ENCODE measurements at places on chromosomes 2 and 18.

- DNase-seq, result no peak
Observed at GRCh38 chr2:206341396-206341795, 66.9 kb downstream of the ZDBF2 start.

GRCh38 chr18:51447351-51448342 is 250.2 kb upstream of the MEX3C start:
- no peak for DNase-seq

GRCh38 chr2:49367003-49367402 is 212.7 kb upstream of the FSHR start:
- DNase-seq, result no peak

DNA sequence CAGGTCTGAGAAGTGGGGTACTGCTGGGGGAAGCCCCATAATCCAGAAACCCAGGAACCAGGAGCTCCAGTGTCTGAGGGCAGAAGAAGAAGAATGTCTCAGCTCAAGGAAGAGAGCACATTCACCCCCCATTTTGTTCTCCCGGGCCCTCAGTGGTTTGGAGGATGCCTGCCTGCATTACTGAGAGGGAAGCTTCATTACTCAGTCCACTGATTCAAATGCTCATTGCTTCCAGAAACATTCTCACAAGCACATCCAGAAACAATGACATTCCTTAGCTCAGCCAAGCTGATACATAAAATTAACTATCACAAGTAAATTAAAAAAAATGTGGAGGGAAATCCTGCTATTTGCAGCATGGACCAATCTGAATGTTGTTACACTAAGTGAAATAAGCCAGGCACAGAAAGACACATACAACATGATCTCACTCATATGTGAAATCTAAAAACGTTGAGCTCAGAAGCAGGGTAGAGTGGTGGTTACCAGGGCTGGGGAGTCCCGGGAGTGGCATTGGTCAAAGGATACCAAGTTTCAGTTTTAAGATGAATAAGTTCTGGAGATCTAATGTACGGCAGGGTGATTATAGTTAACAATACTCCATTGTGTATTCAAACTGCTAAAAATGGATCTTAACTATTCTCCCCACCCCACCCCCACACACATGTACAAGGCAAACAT is 459.3 kb downstream of the GALR1 start:
- no peak for DNase-seq

DNA sequence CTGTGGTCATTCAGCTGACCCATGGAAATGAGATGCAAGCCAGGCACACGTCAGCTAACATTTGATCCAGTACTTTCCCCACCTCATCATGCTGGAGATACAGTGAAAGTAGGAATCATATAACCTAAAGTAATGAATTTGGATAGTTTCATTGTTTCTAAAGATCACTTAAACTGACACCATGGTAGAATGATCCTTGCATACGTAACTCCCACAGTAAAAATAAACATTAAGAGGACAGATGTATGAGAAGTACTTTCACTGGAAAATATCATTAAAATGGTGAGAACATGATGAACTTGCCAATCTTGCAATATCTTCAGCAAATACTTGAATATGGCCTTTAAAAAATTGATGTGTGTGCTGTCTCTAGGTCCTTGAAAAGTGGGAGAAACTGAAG is 85.4 kb downstream of the MAIP1 start:
- no peak for DNase-seq

- DNase-seq, result no peak
Observed at GRCh38 chr2:132958887-132959286, 288.9 kb upstream of the LYPD1 start.

- DNase-seq, result no peak
Observed at GRCh38 chr2:232170396-232170795, 208.2 kb upstream of the ALPP start.

DNA sequence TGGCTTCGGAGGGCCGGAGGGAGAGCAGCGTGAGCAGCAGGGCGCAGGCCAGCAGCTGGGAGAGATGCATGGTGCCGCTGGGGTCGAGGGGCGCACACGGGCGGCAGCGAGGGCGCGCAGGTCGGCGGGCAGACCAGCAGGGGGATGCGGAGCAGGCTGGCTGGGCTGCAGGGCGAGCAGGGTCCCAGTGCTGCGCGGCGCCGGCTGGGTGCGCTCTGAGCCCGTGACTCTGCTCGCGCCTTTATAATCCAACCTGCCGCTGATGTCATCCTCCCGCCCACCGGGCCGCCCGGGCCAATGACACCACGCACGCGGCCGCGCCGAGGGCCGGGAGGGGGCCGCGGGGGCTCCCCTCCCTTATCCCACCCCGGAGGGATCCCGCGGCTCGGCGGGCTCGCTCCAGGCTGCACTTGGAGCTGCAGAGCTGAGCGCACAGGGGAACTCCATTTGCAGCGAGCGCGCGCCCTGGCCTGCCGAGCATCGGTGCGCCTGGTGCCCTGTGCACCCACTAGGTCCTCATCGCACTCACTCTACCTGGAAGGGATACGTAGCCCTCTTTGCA is at the start of gene NPPC:
Gene NPPC (minus strand): TSS at position 217 of the 562 bp plus-strand sequence. CDS start 147 bp downstream, at position 70.
- peak; percentile 50 for DNase-seq

- DNase-seq, result no peak
Observed at GRCh38 chr2:179936654-179937053, 70.4 kb downstream of the CWC22 start.

DNA sequence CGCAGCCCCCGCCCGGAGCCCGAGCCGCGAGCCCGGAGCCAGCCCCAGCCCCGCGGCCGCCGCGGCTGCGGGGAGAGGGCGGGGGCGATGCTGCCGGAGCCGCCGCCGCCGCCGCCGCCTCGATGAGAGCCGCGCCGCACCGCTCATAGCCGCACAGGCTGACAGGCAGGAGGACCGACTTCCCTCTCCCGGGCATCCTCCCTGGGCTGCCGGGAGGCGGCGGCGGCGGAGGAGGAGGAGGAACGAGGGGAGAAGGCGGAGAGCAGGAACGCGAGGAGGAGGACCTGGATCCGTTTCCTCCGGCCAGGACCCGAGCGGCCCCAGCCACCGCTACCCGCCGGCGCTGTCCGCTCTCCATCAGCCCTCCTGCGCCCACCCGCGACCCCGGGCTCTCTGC is 370 bp downstream of the KLHL29 start:
- no peak for DNase-seq

DNA sequence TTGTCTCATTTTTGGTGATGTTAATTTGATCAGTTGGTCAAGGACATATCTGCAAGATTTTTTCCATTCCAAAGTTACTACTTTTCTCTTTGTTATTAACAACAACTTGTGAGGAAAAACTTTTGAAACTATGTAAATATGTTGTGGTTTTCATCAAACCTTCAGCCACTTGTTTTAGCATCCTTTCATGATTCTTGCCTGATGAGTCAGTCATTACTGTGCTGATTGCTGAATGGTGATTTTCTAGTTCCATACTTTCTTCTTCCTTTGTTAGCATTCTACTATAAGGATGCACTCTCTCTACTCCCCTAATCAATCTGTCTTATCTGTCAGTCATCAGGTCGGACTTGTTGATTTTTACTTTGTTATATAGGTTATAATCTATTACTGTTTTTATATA is 10.9 kb downstream of the TMEM87B start:
- no peak for DNase-seq

GRCh38 chr2:137838255-137839092 is 125.8 kb upstream of the HNMT start:
- DNase-seq, result no peak

GRCh38 chr18:12828116-12829051 is 55.7 kb downstream of the PTPN2 start:
- no peak for DNase-seq

GRCh38 chr2:7627583-7627982 is 710.4 kb downstream of the RNF144A start:
- no peak for DNase-seq

GRCh38 chr18:77087393-77088141 is 45.0 kb downstream of the MBP start:
- DNase-seq, result no peak

DNA sequence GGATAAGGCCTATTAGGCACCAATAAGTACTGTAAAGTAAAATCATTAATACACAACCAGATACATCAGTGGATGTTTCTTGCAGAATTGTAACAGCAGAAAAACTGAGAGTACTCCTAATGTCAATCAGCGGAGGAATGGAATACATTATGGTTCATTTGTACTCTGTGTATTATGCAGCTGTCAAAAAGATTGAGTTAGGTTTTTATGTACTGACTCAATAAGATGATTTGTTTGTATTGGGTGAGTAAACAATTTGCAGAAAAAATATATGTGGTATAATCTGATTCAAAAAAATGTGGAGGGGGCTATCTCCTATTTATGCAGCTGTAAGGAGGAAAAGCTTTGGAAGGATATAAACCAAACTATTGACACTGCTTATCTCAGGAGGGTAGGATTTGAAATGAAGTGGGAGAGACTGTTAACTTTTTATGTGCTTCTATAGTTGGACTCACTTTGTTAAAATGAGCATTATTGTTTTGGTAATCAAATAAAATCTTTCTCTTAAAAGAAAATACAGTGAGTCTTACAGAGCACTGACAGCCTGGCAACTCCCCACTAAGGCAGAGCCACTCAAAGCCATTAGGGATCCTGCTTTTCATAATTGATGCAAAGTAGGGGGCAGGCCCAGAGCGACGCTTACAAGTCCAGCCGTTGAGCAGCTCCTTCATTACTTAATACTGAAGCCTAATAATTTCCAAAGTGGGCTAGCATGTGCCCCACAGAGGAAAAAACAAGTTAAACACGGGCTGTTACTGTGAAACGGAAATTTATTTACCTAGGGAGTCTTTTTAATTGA is 168.8 kb downstream of the PHLPP1 start:
- no peak for DNase-seq

GRCh38 chr2:133434959-133435668 is 133.1 kb downstream of the NCKAP5 start:
- no peak for DNase-seq

Data from effector CD8-positive, alpha-beta T cell (primary cell).